Kidney epithelial cell (primary cell): ENCODE measurements at places on chromosomes 13 and 19. TPM values are rescaled to one million over a fixed set of nuclear protein-coding genes. Genes with fewer than 3 reads are reported as not detected.

- DNase-seq: no peak
Measured at GRCh38 chr19:34165295-34165738, 7.0 kb upstream of the LSM14A start.

DNA sequence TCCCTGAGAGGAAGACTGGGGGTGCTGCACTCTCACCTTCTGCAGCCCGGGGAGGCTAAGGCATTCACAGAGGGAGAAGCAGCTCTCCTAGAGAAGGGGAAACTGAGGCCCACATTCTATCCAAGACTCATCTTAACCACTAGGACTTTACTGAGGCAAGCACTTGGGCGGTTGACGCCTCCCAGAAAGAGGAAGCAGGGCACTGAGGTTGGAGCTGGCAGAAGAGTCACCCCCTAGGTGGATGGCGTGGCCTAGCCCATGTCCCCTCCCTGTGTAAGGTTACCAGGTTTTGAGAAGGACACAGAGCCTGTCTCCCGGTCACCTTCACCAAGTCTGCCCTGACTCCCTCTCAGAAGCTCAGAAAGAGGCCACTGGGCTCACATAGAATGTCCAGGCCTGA lies 2.7 kb downstream of the S1PR2 start:
- DNase-seq: no peak

GRCh38 chr13:98265692-98266551 lies 88.9 kb upstream of the RNF113B start:
- peak; percentile 51 for DNase-seq

ZNF578 gene
- total RNA-seq: 3.8 and 4.0 TPM in 2 replicates

NOVA2 gene
- total RNA-seq: under 0.01 TPM in 1 of 2 replicates, not detected in the other

GRCh38 chr13:85434927-85435326 lies 364.3 kb downstream of the SLITRK6 start:
- no peak for DNase-seq

GRCh38 chr19:24033301-24033962 lies 53.6 kb upstream of the ZNF254 start:
- peak; percentile 65 for DNase-seq

GRCh38 chr19:21587117-21587461 lies 81.7 kb downstream of the ZNF429 start:
- no peak for DNase-seq

RAB3A gene
- 0.07 and 0.38 TPM in 2 replicates for total RNA-seq

- DNase-seq: no peak
Measured at GRCh38 chr13:85243831-85244230, 555.4 kb downstream of the SLITRK6 start.

BORA gene
- 4.4 and 12.3 TPM in 2 replicates for total RNA-seq

GRCh38 chr19:4830768-4831265 lies 695 bp downstream of the TICAM1 start:
- no peak for DNase-seq

FREM2 gene
- 0.75 and 1.0 TPM in 2 replicates for total RNA-seq

DNA sequence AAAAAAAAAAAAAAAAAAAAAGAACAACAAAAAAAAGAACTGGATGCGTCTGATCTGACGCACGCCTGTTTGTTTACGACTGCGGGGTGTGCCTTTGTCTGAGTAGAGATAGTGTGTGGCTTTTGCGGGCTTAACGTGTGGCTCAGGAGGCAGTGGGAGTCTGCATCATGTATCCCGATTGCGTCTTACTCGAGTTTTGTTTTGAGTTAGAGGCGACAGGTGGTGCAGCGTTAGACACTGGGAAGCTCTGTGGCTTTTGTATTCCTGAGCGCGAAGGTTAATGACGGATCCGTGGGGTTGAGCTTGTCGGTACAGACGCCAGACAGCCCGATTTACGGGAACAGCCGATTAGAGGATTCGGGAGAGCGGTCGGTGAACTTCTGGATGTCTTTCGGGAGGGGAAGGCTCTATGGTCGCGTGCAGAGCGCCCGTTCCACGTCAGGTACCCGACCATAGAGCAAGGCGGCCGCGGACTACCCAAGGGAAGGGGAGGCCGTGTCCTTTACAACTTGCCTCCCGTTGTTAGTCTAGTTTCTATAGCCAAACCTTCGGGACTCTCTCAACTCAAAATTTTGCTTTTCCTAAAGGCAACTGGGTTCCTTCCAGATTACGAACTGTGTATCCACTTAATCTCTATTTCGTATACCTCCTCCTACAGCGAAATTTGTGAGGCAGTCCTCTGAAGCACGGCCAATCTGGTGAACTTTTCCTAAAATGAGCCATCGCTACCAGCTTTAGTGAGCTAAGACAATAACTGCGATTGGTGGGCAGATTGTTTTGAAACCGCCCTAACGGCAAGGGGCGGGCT lies 926 bp upstream of the HNRNPUL1 start:
- DNase-seq: no peak

GRCh38 chr19:28948566-28948965 lies 264.4 kb downstream of the UQCRFS1 start:
- no peak for DNase-seq

ATP4A gene
- not detected in 2 replicates for total RNA-seq

DNA sequence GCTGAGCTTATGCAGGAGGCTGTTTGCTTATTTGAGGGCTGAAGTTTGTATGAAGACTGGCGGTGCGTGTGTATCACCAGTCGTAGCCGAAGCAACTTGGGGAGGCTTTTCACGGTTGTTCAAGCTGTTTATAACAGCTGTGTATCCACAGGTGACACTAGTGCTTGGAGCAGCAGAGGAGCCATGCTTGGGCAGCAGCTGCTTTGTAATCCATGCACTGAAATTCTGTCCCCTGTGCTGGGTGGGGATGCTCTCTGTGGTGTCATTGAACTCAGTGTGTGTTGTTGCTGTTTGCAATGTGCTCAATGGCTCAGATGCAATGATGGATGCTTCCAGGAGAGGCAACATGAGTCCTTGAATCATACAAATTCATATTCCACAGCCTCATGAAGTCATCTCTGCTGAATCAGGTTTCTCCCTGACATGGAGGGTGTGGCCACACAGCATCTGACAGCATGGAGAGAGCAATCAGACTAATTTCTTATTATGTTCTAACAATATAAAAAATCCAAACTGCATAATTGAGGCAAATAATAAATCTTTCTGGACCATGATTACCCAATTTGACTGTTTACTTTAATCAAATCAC lies 18.8 kb upstream of the GTF3A start:
- DNase-seq: no peak

DNA sequence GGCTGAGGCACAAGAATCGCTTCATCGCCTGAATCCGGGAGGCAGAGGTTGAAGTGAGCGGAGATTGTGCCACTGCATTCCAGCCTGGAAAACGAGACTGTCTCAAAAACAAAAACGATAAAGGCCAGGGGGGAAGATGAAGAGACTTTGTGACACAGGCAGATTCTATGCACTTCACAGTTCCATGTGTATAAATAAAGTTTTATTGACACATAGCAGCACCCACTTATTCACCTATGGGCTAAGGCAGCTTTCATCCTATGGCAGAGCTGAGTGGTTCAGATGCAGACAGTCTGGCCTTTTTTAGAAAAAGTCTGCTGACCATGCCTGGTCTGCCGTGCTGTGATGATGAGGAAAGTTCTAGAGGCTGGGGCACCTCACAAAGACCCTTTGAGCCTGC lies 5.6 kb downstream of the LMNB2 start:
- DNase-seq: no peak

DNA sequence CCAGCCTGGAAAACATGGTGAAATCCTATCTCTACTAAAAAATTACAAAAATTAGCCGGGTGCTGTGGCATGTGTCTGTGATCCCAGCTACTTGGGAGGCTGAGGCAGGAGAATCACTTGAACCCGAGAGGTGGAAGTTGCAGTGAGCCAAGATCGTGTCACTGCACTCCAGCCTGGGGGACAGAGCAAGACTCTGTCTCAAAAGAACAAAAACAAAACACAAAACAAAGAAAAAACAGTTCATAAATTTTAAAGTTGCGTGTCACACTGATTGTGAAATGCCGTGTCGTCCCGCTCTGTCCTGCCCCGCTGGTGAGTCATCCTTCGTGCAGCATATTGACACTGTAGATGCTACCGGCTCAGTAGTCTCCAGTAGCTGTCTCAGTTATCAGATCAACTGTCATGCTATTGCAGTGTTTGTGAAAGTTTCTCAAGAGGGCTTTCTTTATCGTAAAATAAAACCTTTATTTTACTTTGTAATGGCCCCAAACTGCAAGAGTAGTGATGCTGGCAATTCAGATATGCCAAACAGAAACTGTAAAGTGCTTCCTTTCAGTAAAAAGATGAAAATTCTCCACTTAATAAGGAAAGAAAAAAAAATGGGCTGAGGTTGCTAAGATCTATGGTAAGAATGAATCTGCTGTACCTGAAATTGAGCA lies 36.4 kb upstream of the IGFL1 start:
- no peak for DNase-seq

DNA sequence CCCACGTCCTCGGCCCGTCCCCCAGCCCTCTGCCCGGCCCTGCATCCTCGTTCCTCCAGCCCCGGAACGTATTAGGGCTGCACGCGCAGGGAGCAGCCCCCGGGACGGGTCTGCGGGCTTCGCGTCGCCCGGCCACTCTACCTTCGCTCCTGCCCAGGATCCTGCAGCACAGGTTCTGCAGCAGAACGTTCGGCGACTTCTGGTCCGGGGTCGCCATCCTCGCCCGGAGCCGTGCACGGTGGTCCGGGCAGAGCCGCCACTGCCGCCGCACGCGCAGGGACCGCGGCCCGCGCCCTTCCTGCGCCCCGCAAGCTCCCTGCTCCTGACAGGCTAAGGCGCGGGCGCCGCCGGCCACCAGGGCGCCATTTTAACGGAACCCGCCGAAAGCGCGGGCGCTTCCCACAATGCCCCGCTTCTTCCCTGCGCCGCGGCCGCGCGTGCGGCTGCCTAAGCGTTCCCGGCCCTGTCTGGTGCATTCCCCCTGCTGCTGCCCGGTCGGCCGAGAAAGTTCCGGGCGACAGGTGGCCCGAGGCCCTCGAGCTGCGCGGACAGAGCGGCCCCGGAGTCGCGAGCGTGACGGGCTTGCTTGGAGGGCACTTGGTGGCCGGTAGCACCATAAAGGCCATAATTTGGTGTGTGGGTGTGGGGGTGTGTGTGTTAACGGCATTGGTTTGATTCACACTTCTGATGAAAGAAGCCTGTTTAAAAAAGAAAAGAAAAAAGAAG lies at the start of gene TUBGCP3:
TSS of gene TUBGCP3 (minus strand) at position 390 of the 726 bp plus-strand sequence. CDS start at position 217, 173 bp downstream.
- peak; percentile 41 for DNase-seq

DNA sequence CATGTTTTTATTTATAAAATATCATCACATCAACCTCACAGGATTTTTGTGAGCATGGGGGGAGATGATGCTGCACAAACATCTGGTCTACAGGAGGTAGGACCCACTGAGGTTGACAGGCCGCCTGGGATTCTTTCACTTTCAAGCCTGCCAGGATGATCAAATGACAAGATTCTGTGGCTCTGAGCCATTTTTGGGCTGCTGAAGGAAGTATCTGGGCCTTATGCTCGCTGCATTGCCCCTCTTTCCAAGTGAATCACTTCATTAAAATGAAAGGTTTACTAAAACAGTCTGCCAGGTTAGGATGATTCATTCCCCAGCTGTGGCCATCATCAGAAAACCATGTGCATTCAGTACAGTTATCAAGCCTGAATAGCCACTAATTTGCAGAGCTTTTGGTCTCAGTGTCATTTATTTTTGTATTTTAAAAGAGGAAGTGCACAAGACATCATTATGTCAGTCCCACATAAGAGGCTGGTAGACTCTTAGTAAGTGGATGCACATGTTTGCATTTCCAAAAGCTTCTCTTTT lies 34.4 kb downstream of the STARD13 start:
- DNase-seq: peak; percentile 93

- DNase-seq: no peak
Measured at GRCh38 chr13:100913143-100913542, 238.5 kb upstream of the TMTC4 start.

DNA sequence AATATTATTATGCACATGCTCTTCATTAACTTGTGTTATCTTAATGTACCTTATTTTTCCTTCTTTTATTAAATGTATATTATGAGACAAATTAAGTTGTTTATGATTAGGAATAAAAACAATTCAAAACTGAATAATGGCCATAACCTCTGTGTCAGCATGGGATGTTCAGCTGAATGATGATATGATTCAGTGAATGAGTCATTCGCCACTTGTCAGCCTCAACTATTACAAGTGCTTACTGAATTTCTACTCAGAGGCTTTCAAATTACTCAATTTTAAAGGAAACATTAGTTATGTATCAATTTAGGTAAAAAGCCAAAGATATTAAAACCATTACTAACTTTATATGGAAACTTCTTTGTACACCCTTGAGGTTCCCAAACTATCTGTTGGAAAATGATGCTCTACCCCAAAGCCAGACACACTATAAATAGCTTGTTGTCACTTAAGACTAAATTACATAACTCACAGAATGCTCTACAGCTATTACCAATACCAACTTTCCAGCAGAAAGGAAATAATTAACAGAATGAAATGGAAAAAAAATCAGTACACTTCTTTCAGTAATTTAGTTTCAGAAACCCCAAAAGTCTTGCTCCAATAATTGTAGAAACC lies 14.4 kb downstream of the LIG4 start:
- DNase-seq: peak; percentile 26
